SK-N-MC (cell line): ENCODE measurements at places on chromosomes 4 and X.

- no peak for DNase-seq
Observed at GRCh38 chr4:110480031-110480549, 4.1 kb downstream of the ENPEP start.

- peak; percentile 61 for DNase-seq
Observed at GRCh38 chr4:144342949-144343760, 202.6 kb upstream of the GYPA start.

DNA sequence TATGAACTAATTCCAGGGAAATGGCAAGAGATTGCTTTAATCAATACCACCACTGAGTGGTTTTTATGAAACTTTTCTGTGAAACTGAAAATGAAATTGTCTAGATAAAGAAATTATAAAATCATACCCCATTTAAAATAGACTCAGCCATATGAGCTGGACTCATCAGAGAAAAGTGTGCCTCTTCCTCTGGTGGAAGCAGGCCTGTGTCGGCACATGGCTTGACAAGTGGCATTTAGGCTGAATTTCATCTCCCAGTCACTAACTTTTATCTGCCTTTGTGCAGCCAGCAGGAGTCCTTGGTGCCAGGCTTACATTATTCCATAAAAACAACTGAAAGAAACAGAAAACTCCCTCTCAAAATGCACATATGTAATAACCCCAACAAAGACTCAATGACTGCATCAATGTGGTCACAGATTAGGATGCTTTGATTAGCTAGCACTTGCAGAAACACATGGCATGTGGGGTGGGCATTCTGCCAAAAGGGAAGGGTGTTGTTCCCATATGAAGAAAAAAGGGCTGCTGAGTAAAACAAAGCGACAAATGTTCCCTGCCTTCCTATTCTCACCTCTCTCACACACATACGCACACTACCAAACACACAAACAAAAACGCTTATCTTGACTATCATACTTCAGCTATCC, 232.3 kb downstream of the PABPC4L start:
- DNase-seq: peak; percentile 72

DNA sequence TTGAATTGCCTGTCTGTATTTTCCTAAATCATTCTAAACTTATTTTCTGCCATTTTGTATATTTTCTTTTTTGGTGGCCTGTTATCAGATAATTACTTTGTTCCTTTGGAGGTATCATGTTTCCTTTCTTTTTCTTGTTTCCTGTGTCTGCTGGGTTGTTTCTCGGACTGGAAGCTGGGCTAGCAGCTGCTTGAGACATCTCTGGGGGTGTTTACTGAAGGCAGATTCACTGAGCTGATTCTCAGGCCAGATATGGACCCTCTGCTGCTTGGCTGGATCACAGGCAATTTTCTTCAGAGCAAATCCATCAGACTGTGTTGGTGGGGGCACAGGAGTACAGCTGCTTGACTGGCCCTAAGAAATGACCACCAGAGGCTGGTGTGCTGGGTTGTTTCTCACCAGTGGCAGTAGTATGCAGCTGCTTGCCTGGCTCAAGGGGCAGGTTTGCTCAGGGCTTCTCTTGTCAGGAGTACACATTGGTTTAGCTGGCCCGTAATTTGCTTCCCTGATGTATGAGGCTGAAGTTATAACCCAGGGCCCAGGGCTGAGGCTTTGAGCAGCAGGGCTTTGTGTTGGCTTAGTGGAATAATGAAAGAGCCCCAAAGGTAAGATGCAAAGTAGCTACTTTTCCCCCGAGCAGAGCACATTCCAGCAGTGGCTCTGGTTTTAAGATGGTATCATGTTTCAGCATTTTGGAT, 680.6 kb downstream of the TECRL start:
- DNase-seq: no peak

DNA sequence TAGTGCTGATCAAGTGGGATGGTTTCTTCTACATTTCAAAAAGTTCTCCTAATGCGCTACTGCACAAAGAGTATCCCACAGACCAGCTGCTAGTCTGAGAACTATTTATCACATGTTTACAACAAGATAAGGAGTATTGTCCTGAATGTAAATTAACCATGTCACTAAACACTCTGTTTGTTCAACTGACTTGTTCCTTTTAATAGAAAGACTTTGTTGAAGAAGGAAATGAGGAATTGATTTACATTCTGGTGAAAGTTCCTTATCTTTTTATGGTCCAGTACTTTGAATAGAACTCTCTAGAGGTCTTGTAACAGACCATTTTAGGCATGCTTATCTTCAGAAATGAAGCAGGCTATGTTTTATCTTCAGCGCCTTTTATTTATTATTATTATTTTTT, 67.3 kb upstream of the IL13RA1 start:
- DNase-seq: no peak

DNA sequence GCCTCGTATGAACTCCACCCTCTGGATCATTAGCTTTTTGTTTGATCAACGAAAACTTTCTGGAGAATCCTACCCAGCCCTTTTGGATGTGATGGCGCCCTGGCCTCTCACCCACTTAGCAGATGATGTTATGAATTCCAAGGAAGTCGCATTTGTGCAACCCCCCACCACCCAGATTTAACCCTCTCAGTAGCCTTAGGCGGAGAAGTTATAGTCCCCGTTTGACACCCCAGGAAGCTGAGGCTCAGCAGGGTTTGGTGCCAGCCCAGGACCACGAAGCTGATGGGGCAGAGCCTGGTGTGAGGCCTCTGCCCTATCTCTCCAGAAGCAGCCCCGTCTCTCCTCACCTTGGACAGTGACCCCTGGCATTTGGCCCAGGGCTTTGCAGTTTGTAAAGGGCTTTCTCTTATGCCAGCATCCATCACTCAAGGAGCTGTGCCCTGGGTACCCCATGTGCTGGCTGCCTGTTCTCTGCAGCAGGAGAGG, 1.0 kb downstream of the WFS1 start:
- no peak for DNase-seq

DNA sequence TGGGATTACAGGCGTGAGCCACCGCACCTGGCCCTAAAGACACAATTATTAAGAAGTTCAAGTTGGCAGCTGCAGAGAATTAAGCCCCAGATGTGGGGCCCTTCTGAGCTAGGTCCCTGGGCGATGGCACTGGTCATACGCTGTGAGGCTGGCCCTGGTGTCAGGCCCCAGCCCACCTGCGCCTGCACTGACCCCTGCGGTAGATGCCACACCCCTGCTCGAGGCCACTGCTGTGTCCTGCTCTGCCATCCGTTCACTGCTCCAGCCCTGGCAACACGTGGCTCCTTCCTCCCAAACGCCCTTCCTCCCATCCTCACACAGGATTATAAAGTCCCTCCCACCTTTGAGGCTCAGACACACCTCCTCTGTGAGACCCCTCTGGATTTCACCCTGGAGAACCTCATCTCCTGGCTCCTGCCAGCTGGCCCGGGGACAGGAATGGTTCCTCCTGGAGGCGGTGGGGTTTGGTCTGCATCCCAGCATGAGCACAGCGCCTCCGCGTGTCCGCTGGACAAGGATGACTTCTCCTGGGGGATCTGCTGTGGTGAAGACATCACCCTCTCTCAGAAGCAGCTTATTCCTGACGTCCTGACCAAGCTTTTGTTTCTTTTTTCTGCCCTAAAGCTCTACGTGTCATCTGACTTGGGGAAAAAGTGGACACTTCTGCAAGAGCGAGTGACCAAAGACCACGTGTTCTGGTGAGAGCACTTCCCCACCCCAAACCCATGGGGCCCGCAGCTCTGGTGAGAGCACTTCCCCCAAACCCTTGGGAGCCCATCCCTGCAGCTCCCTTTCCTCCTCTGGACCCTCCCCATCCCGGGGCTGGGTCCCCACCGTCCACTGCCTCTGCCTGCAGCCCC, 219.0 kb upstream of the PSAPL1 start:
- DNase-seq: no peak

DNA sequence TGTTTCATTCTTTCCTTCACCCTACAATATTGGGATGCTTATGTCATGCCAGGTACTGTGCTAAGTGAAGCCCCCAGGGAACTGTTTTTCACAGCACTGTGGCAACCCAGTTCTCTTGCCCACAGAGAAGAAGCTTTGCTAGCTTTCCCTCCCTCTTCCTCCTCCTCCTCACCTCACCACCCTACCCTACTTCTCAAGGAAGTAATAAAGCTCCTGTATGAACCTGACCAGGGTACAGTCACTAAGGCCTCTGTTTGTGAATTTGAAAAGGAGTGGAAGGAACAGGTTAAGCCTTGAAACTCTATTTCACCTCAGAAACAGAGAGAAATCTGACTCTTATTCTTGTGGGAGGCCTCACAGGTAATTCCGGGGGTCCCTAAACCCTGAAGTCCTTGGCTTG, 219.4 kb upstream of the RADX start:
- DNase-seq: no peak

DNA sequence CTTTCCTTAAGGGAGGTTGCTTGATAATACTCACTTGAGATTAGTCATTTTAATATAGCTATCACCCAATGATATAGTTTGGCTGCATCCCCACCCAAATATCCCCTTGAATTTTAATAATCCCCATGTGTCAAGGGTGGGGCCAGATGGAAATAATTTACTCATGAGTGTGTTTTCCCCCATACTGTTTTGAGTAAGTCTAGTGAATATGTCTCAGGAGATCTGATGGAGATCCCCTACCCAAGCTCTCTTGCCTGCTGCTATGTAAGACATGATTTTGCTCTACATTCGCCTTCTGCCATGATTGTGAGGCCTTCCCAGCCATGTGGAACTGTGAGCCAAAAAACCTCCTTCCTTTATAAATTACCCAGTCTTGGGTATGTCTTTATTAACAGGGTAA, 539.7 kb upstream of the GRID2 start:
- DNase-seq: no peak

GRCh38 chrX:103440621-103441020, 64.3 kb downstream of the BEX3 start:
- DNase-seq: no peak

GRCh38 chr4:16090096-16090705, 6.4 kb upstream of the PROM1 start:
- no peak for DNase-seq

DNA sequence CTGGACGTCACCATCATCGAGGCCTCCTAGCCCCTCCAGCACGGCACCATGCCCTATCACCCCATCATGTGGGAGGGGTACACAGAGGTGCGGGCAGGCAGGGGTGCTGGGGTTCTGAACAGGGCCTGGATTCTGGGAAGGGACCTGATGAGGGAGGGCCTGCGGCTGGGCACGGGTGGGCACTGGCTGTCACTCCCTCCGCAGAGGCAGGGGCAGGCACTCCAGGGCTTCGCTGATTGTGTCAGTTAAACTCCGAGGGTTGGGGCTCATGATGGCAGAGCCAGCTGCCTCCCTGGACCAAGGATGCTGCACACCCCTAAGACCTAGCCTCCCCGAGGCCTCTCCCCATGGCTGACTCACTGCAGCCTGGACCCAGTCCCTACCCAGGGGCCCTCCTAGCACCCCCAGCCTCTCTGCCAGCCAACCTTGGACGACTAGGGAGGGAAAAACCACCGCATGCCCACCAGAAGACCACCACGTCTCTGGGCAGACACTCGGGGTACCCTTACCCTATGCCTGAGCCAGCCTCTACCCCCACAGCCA, 45.9 kb downstream of the ZFYVE28 start:
- no peak for DNase-seq

- DNase-seq: no peak
Observed at GRCh38 chr4:108963910-108964309, 201.1 kb upstream of the ETNPPL start.

DNA sequence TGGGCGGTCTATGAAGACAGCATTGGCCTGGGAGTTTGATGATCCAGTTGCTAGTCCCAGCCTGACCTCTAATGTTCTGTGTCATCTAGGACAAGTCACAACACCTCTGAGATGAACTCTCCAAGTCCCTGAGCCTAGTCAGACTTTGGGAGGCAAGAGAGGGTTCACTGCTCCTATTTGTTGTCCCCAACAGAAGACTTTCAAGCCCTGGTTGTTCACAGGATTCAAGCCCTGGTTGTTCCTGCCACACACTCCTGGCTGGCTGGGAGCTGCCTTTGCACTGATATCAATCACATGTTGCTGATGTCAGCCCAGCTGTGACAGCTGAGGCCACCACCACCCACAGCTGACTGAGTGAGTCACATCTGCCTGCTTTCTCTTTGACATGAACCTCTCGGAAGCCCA, 253.2 kb upstream of the RASGEF1B start:
- no peak for DNase-seq

GRCh38 chrX:10615931-10616774, 4.2 kb downstream of the MID1 start:
- DNase-seq: no peak

DNA sequence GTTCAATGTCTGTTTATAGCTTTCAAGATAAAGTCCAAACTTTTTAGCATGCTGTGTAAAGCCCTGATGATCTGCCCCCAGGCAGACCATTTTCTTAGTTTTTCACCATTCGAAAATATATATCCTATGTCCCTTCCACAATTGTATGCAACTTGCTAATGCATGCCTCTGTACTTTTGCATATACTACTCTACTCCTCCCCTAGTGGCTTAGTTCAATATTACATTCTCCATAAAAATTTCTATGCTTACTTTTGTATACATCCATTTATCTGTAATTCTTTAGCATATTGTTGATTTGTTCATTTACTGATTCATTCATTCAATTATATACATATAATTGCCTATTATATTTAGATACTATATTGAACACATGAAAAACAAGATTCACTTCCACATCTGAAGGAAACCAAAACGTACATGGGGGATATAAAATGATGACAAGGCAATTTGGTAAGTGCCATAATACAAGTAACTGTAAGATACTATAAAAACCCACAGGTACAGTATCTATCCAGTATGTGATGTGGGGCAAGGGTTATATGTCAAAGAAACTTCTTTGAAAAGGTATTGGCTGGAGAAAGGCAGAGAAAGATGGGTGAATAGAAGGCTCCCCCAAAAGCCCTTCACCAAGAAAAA, 902.5 kb downstream of the FAM133A start:
- no peak for DNase-seq

DNA sequence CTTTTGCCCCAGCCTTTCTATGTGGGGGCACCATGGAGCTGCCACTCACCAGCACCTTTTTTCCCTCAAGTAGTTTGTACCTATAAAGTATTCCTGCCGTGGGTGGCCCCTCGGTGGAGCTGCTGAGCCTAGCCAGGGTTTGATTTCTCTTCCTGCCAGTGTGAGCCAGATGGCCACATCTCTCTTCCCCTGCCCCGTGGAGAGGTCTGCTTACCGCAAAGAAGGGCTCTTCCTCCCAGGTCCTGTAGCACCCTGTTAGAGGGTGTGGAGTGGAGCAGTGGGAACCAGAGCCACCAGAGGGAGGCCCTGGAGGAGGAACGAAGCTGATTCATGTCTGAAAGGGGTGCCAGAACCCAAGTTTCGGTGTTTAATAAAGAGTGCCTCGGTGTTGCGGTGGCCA, 95.4 kb downstream of the PTTG2 start:
- no peak for DNase-seq

GRCh38 chr4:113893546-113893945, 85.9 kb downstream of the ARSJ start:
- DNase-seq: no peak

- peak; percentile 22 for DNase-seq
Observed at GRCh38 chr4:121096629-121097028, 24.3 kb upstream of the NDNF start.
